ENCODE measurements at places on chromosomes 1 and 21.
A peak's percentile ranks its signal among the peaks of the same experiment; 100 is the strongest.

- no peak for DNase-seq
These were observed 93.0 kb downstream of the ATP6V1G3 start for GRCh38 chr1:198447468-198447867.

GRCh38 chr1:213466541-213466940 is 415.5 kb downstream of the RPS6KC1 start:
- no peak for DNase-seq

GRCh38 chr1:145898756-145899155 is 11.1 kb downstream of the ITGA10 start:
- DNase-seq: no peak

- DNase-seq: no peak
These were observed 32.8 kb upstream of the PRELP start for GRCh38 chr1:203442821-203443220.

GRCh38 chr1:224380003-224380402 is 23.3 kb downstream of the CNIH4 start:
- no peak for DNase-seq

- DNase-seq: no peak
These were observed 47.8 kb downstream of the CHRM3 start for GRCh38 chr1:239434181-239434580.

GRCh38 chr1:151012684-151013471 is 4.6 kb downstream of the PRUNE1 start:
- peak; percentile 39 for DNase-seq

DNA sequence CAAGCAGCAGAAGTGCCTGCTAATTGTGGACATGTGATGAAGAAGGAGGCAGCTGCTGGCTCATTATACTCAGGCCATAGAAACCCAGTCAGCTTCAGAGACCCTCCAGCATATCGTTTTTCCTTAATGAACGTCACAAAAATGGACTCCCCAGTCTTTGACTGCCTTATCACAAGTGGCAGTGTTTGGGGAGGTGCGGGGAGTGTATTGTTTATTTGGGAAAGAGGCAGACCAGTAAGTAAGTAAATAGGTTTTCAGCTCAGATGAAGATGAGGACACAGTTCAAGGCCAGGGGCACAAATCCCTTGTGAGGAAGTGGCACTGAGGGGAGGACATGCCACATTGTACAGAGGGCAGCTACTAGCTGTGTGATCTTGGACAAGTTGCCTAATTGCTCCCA is 43.5 kb upstream of the NRDC start:
- DNase-seq: no peak

Measured in brain microvascular endothelial cell (primary cell).